Stimulated activated CD8-positive, alpha-beta memory T cell treated with anti-CD3 and anti-CD28 coated beads, Interleukin-7, amount 100 ng/mL, for 4 hours (primary cell): ENCODE measurements at places on chromosomes 5 and 9.

GRCh38 chr5:161216877-161217276 lies 329.6 kb downstream of the GABRB2 start:
- DNase-seq, result no peak

DNA sequence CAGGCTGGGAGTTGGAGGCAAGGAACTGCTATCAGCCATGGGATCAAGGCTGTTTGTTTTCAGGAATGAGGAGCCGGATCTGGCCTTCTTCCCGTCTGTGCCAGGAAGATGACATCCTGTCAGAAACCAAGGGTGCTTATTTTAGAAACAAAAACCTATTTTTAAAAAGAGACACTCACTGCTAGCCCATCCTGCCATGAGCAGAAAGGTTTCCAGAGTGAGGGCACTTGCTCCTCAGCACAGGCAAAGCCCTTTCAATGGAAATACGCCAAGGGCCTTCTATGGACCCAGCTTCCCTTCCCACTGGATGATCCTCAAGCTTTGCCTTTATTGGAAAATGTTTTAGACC lies 132.6 kb upstream of the FSTL4 start:
- no peak for DNase-seq

GRCh38 chr9:34985311-34985899 lies 4.1 kb upstream of the DNAJB5 start:
- DNase-seq, result no peak

- no peak for DNase-seq
These were observed 8.7 kb upstream of the SPARC start for GRCh38 chr5:151695464-151695863.

DNA sequence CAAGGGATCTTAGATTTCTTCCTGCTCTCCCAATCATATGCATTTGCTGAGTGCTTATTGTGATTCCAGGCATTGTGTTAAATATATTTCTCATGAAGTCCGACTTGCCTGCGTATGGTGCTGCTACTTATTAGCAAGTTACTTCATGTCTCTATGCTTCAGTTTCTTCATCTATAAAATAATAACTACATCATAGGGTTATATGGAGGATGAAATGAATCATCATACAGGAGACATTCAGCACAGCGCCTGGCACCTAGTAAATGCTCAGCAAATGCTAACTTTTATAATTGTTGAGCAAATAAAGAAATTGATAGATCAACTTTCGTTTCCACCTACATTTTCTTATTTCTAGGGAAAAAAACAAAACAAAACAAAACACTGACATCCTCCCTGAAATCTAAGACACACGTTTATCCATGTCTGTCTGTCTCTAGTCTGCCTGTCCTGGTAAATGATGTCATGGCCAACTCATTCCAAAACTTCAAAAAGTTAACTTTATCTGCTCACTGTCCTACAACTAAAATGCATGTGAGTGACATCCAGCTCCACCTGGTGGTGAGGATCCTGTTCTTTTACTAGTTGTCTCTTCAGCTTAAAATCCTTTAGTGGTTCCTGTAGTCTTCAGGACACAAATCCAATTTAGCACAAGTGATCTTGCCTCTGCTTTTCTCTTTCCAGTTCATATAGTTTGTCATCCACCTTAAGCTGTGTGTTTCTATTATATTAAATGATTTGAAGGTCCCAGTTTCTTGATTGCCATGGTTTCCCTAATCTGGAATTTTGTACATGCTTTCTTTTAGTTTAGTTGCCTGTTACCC lies 27.7 kb downstream of the PPP3R2 start:
- no peak for DNase-seq

GRCh38 chr9:106632621-106633020 lies 230.3 kb upstream of the ZNF462 start:
- no peak for DNase-seq

DNA sequence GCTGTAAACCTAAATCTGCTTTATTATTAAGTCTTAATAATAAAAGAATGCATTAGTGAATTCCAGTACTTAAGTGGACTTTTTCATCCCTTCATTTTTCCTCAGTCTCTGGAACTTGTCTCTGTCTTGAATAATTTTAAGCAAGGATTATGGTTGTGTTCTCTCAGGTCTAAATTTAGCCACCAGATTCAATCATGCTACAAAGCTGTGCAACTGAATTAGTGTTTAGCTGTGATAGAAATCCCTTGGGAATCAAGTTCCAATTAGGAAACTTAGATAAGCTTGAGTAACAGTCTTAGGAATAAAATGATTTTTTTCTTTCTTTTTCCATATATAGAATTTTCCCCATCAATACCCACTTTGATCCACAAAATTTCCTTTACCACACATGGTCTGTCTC lies 104.3 kb downstream of the PLPPR1 start:
- no peak for DNase-seq

DNA sequence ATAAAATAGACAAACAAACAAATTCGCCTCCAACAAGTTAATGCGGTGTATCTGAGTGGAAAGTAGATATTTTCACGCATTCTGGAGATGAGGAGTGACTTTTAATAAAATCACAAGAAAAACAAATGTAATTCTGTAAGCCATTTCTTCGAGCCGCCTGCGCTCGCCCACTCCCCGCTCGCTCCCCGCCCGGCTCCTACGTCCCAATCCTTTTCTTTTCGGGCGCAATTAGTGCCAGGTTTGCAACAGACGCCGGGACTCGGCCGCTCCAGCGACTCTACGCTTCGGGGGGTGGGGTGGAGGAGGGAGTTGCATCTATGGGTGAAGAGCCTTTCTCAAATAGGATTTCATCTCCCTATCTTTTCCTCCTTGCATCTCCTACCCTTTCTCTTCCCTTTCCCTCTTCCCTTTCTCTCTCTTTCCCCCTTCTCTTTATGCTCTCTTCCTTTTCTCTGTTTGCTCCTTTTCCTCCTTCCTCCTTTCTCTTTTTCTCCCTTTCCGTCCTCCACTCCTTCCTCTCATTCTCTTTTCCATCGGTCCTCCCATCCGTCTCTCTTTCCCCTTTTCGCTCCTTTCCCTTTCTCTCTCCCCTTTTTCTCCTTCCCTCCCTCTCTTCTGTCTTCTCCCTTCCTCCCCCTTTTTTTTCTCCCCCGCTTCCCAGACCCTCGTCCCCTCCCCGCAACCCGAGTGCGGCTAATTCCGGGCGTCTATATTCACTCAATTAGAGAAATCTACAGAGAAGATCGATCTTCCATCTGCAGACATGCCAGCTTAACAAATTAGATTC lies 6.1 kb upstream of the OTP start:
- DNase-seq, result no peak

DNA sequence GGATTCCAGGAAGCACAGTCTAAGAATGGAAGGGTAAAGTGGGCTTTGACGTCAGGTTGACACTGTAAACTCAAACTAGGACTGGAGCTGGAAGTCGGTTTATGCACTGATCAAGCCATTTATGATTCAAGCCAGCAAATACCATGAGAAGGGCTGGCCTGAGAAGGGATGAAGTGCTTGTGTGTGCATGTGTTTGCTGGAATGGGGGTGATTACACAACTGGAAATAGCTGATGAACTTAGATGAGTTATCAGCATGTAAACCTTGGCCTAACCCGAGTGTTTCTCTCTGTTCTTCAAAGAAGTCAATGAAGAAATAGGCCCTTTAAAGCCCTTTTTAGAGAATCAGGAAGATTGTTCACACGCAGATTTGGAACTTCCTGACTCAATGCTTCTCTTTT lies 287.6 kb downstream of the RFX3 start:
- no peak for DNase-seq

DNA sequence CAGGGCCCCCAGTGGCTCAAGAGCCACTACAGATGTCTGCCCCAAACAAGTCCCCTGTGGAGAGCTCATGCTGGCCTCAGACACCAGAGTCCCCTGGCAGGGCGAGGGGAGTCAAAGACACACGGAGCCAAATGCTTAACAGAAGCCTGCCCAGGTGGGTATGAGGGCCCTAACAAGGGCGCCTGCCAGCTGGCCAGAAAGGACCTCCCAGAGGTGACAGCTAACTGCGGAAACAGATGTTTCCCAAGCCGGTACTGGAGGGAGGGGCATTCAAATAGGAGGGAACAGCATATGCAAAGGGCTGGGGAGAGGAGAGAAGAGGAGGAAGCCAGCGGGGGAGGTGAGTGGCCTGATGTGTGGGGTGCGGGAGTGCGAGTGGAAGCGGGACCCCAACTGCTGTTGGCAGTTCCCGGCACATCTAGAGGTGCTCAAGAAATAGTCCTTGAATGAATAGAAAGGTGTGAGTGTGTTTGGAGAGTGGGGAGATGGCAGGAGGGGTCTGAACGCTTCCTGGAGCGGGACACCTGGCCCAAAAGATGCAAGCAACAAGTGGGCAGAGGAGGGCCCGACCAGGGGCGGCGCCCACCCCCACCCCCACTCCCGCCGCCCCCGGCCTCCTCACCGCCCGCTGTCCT lies 824 bp downstream of the MXD3 start:
- no peak for DNase-seq

- DNase-seq, result peak; percentile 14
These were observed 26.4 kb upstream of the NOTCH1 start for GRCh38 chr9:136572003-136572827.

- no peak for DNase-seq
These were observed 23.5 kb downstream of the SAXO1 start for GRCh38 chr9:19009391-19009965.

DNA sequence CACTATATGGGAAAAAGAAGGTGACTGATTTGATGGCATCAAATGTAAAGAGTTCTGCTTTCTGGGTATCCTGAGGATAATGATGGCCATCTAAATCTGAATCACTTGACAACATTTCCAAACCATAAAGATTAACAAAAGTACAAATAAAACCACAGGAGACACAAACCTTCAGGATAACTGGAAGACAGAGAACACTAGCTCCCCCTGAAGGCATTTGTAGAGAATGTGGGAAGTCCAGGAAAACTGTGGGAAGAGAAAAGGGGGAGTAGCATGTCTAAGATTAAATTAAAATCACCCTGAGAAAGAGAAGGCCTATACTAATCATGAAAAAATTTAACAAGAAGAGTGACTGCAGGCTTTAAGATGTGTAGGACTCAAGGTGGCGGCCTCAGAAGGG lies 116.2 kb downstream of the PRELID2 start:
- DNase-seq, result no peak

DNA sequence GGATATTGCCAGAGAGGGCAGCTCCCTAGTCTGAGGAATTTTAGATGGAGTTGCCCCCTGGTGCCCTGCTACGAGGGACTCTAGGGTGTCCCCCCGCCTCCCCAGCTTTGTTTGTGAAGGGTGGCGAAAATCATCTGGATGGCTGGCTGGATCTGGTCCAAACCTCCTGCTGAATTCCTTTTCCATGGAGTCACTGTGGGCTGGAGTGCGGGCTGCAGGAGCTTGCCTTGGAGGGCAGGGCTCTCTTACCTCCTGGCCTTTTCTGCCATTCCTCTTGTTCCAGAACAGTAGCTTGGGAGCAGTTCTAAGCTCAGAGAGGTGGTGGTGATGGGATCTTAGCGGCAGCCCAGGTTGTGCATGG lies 2.1 kb downstream of the SYNPO start:
- DNase-seq, result no peak

DNA sequence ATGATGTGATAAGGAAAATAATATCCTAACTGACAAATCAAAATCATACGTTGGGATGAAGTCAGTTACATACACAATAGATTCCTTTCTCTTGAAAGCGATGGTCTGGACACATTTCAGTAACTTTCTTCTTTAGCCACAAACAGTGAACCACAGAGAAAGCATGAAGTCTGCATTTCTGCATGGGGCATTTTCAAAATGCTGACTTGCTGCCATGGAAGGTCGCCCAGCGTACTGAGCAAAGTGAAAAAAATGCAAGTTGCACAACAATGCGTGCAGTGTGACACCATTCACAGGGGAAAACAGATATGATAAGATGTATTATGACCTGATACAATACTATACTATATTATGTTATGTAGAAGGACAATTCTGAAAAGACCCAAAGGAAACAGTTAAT lies 146.3 kb downstream of the SNX18 start:
- DNase-seq, result no peak

DNA sequence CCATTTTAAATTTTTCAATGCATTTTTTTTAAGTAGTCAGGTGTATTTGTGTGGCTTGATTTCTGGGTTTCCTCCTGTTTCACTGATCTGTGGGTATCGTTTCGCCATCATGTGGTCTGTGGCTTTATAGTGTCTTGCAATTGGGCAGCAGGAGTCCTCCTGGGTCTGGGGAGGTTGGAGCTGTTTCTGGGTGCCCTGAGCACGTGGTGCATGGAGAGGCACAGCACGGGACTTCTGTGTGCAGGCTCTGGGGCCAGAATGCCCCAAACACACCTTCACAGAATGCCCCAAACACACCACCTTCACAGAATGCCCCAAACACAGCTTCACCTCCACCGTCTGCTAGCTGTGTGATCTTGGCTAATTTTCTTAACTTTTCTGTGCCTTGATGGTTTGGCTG lies 82.6 kb upstream of the COL5A1 start:
- DNase-seq, result no peak

DNA sequence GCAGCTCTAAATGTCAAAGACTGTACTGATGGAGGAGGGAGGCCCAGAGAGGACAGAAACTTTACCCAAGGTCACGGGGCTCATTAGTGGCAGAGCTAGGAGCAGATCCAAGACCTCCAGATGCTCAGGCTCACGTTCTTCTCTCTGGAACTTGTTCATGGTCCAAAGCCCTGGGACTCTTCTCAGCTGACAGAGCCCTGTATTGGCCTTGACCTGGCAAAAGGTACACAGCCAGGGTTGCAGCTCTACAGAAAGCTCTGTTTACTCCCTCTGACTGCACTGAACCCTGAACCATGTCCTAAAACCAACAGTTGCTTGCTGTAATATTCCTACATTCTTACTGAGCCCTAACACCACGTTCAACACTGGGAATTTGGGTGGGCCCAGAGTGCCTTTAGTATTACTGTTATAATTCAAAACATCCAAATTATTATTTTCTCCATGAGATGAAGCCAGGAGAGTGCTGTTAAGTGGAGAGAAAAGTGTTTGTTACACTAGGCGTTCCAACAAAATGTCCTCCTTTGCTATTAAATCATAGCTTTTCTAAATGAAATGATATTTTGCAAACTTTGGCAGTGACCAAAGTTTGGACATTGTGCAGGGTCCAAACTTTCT lies 602.4 kb upstream of the CLINT1 start:
- DNase-seq, result no peak

- no peak for DNase-seq
These were observed 16.6 kb downstream of the TUT7 start for GRCh38 chr9:86337469-86338108.

DNA sequence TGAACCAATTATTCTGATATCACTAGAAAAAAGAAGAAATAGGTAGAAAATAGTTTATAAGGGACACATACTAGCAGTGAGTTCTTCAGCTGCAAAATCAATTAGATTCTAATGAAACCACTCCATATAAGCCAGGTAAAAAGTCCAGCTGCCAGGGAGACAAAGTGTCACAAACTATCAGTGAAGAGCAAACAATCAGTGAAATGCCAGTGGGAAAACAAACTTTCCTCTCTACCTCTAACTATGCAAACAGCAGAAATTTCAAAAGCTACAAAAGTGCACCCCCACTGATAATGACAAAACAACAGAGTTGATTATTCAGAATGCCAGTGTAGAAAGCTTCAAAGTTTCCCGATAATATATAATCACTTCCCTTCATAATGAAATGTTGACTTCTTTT lies 637.2 kb upstream of the ITGA1 start:
- no peak for DNase-seq

DNA sequence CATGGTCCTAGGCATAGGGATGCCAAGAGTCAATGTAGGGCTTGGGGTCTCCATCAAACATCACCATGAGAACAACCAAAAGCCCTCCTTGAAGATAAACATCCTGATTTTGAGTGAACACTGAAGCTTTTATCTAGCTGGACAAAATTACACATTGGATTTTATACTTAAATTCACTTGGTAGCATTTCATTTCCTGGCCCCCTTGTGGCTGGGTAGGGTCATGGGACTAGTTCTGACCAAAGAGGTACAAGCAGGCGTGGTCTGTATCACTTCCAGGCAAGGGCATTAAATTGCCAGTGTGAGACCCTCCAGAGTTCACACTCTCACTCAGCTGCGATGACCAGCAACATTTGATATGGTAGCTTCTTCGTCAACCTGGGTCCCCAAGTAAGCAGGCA lies 320.3 kb downstream of the ACTL7B start:
- no peak for DNase-seq
